Skin of body (tissue), 3 donors: ENCODE measurements at places on chromosomes 13 and 19. TPM values are rescaled to one million over a fixed set of nuclear protein-coding genes. Genes with fewer than 3 reads are reported as not detected.

DNA sequence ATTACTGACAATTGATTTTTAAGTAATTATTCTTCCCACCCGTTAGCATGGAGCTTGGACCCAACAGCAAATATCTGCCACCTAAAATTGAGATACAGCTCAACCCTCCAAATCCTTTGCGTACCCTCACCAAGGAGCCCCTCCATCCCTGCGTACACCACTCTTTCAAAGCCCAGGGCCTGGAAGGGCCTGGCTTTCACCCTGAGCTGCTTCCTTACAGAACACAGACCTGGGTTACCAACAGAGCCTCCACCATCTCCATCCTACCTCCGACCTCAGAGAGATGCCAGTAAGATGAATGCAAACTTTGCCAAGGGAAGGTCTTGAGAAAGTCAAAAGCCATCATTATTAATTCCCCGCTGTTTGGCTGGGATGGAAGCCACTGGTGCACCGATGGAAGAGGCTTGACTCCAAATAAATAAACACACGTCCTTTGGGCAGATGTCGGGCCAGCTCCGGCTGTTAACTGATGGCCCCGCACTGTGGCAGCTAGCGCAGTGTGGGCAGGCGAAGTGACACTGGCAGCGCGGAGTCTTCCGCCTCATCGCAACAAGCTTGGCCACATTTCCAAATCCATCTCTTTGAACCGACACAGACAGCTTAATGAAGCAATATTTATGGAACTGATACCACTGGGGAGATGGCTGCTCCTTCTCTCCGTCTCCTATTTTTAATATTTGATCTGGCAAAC, 150.2 kb upstream of the VSTM2B start:
- no peak for DNase-seq

DNA sequence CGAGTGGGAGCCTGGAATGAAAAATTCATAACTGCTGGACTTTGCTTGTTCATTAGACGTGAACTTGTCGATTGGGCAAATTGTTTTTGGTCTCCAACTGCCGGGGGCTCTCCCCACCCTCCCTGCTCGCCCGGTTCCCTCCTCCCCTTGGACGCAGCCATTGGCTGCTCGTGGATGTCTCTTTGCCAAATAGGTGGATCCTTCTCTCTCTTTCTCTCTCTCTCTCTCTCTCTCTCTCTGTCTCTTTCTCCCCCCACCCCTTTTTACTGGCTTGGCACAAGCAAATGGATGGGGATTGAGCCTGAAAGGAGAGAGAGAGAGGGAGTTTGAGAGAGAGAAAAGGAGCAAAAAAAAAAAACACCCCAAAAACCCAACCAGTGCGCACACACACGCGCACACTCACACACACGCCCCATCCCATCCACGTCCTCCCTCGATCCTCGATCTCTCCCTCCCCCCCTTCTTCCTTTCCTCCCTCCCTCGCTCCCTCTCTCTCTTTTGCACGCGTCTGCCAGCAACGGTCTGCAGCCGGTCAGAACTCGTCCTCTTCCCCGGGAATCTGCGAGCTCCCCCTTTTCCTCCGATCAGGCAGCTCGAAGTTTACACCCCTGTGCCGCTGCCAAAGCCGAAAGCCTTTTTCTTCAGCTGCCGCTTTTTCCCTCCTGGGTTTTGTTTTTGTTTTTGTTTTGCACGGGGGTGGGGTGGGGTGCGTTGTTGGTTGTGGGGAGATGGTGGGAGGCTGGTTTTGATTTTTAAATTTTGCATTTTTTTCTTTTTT, 27.8 kb downstream of the NFIX start:
- peak; percentile 98 for DNase-seq

GRCh38 chr13:46160471-46161066, 21.4 kb downstream of the LCP1 start:
- peak; percentile 27 for DNase-seq

DNA sequence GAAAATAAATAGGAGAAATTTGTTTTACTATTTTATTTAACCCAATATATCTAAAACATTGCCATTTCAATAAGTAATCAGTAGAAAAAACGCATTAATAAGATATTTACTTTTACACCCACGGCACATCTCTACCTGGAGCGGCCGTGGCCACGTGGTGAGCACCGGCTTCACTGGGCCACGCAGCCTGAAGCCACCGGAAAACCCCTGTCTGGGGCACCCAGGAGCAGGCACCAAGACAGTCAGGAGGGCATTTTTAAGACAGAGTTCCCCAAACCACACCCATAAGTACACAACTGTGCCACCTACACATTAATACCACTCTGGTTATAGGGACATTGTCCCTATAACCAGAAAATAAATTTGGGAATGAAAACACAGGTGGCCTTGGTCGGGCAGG, 80.9 kb downstream of the SPACA7 start:
- no peak for DNase-seq

DNA sequence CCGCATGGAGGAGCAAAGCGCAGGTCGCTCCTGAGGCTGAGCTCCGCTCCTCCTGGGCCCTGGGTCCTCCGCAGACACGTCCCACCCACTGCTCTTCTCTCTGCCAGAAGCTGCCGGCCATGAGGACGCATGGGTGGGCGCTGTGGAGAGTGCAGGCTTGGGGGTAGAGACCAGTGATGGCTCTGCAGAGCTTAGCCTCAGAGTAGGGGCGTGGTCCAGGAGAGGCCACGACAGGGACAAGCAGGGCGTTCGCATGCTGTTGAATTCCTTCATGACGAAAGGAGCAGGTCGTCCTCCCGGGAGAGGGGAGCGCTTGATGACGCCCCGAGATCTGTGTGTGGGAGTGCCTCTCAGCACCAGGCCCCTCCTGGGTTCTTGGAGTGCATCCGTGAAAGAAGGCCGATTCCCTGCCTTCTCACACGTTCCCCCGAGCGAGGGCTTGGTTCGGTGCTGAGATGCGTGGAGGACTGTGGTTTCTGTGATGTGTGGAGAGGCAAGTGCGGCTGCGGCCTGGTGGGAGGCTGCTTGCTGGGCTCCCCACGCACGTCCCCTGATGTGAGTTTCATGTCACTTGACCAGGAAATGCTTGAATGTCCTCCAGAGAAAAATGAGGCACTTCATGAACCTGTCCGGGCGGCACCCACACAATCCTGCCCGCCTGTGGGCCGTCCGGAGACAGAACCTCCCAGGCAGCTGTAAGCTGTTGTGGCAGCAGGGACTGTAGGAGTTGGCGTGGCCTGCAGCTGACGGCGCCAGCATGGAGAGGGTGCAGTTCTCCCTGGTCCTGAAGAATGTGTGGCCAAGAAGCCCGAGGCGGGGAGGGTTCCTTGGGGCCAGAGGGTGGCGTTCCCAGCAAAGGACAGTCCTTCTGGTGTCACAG, 4.5 kb downstream of the SF3A2 start:
- DNase-seq = no peak

The ZNF471 gene
- 8.9 TPM for total RNA-seq

The GPR180 gene
- total RNA-seq = 9.9 TPM
